ENCODE measurements at places on chromosomes 4 and X.

GRCh38 chr4:106495476-106495875 lies 126.9 kb upstream of the GIMD1 start:
- no peak for DNase-seq

DNA sequence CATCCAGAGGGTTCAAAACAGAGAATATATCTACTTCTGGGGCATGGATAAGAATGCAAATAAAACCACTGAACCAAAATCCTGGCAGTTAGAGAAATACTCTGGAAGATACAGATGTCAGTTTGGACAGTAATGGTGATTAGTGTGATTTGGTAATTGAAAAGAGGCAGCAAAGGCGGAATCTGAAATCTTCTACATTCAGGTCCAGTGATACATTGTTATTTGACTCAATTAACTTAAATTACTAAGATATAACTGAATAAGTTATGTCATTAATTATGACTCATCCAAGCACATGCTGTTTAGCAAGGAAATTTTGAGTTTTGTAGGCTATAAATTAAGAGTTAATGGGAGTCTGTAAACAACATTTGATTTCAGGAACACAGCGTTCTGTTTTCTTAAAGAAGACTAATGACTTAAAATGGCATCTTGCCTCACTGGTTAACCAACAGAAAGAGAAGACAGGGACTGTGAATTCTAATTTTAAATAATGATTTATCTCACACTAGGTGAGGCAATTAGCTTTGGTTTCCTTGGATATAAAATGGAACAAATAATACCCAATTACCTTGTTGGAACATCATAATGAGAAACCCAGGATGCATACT lies 937.1 kb downstream of the PDHA2 start:
- DNase-seq: no peak

DNA sequence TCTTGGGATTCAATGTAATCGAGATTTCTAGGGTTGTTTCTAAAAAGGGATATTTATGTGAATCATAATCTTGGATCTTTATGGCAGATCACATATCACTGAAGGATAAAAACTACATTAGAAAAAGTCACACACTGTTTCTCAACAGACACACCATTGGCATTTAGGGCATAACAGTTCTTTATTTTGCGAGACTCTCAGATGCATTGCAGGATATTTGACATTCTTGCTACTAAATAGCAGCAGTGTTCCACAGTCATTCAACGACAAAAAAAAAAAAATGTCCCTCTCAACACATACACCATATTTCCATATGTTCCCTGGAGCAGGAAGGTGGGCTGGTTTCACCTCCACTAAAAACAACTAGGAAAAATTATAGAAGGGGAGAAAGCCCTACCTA lies 243.4 kb upstream of the PCDH18 start:
- DNase-seq: peak; percentile 56

DNA sequence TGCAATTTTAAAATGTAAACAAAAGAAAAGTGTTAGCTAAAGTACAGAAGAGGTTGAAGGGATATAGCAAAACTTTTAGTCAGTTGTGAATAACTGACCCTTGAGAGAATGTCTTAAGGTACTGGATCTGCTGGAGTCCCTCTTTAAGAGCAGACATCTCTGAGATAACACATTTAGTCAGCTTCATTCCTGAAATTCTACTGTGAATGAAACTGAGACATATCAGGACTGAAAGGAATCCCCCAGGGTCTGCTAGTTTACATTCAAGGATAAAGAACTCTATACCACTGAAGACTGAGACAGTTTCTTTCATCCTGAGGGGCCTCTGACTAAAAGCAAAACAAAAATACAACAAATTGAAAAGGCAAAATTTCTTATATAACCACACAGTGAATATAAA lies 54.4 kb downstream of the PGRMC1 start:
- DNase-seq: no peak

DNA sequence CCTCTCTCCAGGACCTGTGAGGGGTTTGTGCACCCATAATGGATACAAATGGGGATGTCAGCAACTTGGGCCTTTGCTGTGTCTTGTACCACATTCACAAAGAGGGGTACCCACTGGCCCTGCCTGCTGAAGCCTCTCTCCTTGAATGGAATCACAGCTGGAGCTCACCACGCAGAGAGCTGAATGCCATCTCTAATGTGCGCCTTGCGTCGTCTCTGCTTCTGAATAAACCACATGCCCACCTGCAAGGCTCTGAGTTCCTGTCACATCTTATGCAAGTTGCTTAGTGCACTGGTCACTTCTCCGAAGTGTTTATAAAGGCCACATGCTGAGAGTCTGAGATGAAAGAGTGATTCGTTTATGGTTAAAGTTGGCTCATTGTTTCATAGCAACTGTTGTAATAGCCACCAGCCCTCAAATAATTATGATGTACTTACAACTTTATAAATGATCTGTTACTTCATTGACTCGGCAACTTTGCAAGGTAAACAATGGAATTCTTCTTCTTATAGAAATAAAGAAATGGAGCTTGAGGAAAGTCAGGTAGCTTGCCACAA lies 6.2 kb upstream of the PUDP start:
- no peak for DNase-seq

DNA sequence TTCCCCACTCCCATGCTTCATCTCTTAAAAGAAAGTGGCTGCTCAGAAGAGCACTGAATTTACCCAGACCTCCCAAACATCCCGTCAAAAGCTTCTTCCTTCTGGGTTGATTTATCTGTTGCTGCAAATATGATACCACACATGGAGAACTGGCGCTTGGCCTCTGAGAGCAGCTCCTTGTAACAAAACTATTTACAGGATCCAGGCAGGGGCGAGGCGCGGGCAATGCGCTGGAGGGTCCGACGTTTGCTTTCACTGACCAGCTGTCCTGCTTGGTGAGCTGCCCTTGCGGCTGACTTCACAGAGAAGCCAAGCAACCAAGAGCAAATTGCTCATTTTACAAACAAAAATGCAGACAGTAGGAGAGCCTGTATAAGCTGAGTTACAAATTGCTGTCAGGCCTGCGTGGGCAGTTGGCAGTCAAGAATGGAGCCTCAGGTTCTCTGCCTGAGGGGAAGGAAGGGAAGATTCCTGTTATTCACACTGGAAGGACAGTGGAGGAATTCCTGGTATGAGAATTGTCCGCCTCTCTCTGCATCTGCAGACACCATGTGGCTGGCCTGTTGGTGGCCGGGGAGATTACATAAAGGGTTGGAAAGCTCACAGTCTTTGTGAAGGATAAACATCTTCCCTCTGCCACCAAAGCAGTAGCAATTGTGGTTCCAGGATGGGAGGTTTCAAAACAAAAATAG lies 192.2 kb upstream of the LEF1 start:
- DNase-seq: peak; percentile 95

DNA sequence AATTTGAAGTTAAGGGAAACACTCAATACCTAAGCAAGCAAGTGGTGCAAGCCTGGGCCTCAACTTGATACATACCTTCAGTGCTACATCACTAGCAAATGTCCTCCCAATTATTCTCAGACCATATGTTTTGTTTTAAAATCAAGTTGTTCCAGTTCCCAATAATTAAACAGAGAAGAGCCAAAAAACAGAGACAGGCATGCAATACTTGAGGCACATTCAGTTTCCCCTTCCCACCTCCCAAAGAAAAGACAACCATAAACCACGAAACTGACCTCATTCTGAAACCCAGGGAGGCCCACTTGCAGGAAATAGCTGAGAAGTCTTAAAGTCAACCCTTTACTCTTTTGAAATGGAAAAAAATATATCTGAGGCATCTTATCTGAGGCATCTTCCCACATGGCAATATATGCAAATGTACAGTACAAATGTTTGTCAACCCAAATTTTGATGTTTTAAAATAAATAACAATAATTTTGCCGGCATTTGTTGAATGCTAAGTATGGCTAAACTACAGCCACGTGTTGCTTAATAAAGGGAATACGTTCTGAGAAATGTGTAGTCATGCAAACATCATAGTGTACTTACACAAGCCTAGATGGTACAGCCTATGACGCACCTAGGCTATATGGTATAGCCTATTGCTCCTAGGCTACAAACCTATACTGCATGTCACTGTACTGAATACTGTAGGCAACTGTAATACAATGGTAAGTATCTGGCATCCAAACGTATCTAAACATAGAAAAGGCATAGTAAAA lies 147.5 kb downstream of the TSPAN5 start:
- DNase-seq: no peak

- DNase-seq: no peak
Observed at GRCh38 chr4:88775529-88775928, 77.9 kb upstream of the NAP1L5 start.

- DNase-seq: no peak
Observed at GRCh38 chr4:7194251-7195140, 2.2 kb downstream of the SORCS2 start.

DNA sequence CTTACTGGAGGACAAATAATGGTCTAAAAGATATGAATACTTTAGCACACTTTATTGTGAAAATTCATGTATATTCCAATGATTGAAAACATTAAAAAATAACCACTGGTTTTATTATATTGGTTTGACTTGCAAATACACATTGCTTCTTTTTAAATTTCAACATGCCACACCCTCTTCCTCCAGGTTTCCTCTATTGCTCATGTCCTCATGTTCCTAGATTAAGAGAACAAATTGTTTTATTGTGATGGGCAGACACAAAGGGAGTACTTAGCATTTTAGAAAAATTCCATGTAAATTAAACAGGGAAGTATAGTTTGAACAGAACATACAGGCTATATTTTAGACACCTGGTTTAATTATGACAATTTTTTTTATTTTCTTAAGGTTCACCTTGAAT lies 230.6 kb upstream of the GPRIN3 start:
- DNase-seq: no peak

DNA sequence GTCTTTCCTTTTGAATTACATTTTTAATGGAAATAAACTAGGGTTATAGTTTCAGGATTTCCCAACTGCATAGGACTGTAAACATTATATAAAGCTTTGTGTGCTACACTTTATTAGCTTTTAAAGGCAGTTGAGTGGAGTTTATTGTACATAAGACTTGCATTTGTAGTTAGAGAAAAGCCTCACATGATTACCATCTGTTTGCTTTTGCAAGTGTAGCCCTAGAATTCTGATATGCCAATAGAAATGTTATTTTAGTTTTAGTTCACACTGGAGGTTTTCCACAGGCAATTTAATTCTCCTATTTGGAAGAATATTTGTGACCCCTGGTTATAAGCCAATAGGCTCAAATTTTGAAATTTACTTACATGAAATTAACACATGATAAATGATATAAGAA lies 41.3 kb upstream of the ANK2 start:
- no peak for DNase-seq

DNA sequence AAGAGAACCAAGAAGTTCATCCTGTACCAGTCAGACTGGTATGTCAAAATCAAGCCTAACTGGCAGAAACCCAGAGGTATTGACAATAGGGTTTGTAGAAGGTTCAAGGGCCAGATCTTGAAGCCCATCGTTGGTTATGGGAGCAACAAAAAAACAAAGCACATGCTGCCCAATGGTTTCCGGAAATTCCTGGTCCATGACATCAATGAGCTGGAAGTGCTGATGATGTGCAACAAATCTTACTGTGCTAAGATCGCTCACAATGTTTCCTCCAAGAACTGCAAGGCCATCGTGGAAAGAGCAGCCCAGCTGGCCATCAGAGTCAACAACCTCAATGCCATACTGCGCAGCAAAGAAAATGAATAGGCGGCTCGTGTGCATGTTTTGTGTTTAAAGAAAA lies 172.7 kb upstream of the MED14 start:
- no peak for DNase-seq

DNA sequence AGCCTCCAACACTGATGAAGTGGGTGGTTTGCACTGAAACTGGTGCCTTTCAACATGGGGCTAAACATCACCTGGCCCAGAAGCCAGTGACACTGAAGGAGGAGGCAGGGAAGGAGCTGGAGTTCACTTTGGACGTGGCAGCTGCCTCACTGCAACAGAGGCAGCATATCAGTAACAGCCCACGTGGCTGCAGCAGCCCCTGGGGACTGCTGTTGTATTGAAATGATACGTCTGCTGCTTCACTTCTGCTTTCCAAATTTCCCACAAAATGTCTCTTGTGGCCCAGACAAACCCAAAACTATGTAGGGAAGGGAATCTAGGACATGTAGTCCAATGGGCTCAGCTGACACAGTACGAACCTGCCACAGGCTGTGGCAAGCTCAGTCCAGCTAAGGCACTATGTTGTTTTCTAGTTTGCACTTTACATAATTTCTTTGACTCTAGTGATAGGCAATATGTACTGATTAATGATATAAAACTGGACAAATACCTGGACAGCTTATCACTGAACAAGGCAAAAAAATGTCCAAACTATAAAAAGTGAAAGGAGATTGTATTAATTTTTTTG lies 84.7 kb upstream of the RAPGEF2 start:
- no peak for DNase-seq

GRCh38 chr4:92305878-92306520 lies 2.2 kb downstream of the GRID2 start:
- no peak for DNase-seq

GRCh38 chr4:182310316-182310715 lies 67.1 kb downstream of the TENM3 start:
- DNase-seq: no peak

- no peak for DNase-seq
Observed at GRCh38 chr4:2812612-2813354, 19.9 kb downstream of the SH3BP2 start.

DNA sequence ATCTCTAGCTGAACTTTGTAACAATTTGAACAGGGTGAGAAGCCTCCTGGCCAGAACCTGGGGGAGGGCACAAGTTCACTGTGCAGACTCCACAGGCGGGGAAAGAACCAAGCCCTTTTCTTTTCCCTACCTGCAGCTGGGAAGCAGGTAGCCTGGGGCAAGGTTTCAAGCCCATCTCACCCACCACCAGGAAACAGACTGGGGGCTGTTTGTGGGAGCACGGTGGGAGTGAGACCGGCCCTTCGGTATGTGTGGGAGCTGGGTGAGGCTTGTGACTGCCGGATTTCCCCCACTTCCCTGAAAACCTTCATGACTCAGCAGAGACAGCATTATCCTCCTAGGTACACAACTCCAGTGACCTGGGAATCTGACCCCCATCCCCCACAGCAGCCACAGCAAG lies 211.7 kb downstream of the ZNF674 start:
- DNase-seq: no peak

DNA sequence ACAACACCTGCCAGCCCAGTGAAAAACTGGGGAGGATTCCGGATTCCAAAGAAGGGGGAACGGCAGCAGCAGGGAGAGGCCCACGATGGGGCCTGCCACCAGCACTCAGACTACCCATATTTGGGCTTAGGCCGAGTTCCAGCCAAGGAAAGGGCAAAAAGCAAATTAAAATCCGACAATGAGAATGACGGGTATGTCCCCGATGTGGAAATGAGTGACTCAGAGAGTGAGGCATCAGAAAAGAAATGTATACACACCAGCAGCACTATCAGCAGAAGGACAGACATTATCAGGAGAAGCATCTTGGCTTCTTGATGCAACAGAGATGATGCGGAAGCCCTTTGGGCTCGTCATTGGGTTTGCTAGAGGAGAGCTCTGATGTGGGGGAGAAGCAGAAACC lies 62.4 kb downstream of the JADE1 start:
- DNase-seq: no peak

GRCh38 chr4:40723728-40724127 lies 26.0 kb upstream of the NSUN7 start:
- no peak for DNase-seq

- DNase-seq: no peak
Observed at GRCh38 chr4:22676063-22676462, 16.7 kb upstream of the GBA3 start.

GRCh38 chr4:67035501-67035900 lies 509.8 kb downstream of the CENPC start:
- peak; percentile 83 for DNase-seq

Measured in COLO829 (cell line).